ENCODE measurements at places on chromosomes 6 and 20.

GRCh38 chr6:99096170-99096569 is 148.4 kb upstream of the FBXL4 start:
- no peak for DNase-seq

DNA sequence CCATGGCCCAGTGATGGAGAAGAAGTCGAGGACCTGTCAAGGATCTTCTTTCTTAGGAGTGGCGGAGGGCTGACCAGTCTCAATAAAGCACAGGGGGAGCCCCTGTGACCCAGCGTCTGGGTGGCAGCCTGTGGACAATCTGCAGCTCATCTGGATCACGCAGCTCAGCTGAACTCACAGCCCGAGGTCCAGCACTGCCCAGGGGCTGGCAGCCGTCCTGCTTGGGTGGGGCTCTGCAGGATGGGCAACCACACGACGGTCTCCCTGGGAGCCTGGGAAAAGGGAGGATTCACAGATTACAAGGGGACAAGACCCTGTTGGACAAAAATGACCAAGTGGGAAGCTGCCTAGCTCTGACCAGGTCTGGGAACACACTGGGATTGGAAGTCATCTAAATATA is 110.8 kb downstream of the MYLK4 start:
- DNase-seq: no peak

GRCh38 chr20:3871550-3872265 is 17.5 kb upstream of the PANK2 start:
- DNase-seq: no peak

DNA sequence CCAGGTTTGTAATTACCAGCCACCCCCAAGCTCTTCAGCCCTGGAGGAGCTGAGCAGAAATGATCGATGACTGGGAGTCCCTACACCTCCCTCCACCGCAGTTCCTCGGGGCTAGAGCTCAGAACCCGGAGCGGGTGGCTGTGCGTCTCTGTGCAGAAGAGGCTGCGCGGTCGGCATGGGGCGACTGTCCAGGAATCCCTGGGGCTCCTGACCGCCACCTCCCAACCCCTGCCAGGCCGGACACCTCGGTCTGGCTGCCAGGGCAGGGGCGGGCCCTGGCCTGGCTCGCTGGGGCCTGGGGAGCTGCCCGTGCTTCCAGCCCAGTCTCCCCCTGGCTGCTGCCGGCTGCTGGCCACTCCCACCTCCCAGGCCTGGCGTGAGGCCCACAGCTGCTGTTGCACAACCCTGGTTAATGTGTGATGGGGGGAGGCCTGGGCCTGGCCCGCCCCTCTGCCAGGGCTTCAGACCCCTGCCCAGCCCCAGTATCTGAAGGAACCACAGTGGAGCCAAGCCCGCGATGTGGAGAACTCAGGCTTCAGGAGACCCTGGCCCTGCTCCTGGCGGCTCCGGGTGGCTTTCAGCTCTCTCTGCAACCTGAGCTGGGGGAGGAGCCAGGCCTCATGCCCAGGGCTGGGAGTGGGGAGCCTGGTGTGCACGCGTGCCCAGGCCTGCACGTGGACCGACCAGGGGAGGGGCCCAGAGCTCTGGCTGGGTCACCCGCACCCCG is 1.2 kb downstream of the SLC2A4RG start:
- DNase-seq: peak; percentile 54

DNA sequence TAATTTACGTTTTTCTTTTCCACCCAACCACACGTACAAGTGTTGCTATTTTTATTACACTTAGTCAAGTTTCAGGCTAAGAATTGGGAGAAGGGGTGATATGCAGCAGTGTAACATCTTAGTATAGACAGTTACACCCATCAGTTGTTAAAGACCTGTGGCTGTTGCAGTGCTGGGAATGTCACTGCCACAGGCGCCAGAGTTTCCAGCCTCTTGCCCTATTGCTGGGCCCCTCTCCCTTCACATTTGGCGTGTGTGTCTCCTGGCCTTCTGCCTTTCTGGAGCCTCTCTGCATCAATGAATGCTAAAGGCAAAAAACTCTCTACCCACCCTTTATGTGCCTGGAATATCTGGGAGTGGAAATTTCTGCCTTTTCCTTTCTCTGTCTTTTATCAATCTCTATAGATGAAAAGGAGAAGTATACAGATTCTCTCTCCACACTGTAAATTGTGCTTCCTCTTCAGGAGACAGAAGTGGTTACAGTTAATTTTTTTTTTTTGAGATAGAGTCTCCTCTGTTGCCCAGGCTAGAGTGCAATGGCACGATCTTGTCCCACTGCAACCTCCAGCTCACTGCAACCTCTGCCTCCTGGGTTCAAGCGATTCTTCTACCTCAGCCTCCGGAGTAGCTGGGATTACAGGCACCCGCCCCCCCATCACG is 73.0 kb downstream of the TIAM2 start:
- no peak for DNase-seq
